ENCODE measurements at places on chromosomes 16 and 17. TPM values are rescaled to one million over a fixed set of nuclear protein-coding genes. Genes with fewer than 3 reads are reported as not detected.

DNA sequence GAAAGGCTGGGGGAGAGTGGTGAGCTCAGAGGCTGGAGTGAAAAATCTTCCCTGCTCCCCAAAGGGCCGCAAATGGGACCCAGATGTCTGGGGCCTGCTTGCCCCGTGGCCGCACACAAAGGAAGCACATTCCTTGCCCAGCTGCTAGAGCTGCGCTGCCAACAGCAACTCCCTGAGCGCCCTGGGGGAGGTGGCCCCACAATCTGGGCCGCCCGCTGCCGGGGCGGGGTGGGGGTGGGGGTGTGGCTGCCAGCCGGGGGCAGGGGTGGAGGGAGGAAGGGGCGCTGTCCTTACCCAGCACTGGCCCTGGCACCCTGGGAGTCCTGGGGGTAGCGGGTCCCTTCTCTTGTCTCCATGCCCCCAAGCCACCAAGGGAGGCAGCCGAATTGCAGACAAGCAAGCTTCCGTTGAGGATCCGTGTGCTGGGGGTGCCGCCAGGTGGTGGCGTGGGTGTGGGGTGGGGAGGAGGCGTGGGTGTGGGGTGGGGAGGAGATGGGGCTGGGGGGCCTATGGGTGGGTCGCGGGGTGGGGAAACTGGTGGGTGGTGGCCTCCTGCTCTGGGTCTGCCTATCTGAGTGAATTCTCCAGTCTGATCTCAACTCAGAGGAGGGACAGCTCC is 48.4 kb upstream of the PABPN1L start:
- DNase-seq = no peak
- H3K4me3 ChIP-seq = no peak overlapping the region
- H3K27me3 ChIP-seq = no peaks in the 10 kb centered on the region
- H3K27ac ChIP-seq = no peak overlapping the region
- no peaks in the 10 kb centered on the region for H3K36me3 ChIP-seq
- H3K4me1 ChIP-seq = peaks cover 5% of the 10 kb centered on the region

- no peak overlapping the region for H3K4me3 ChIP-seq
- peaks cover 33% of the 10 kb centered on the region for H3K27me3 ChIP-seq
- peaks cover 7% of the 10 kb centered on the region for H3K4me1 ChIP-seq
These were observed 10.1 kb upstream of the CA4 start for GRCh38 chr17:60139438-60140285.

GRCh38 chr16:78235876-78236275 is 136.4 kb downstream of the WWOX start:
- no peak overlapping the region for H3K27ac ChIP-seq
- H3K4me3 ChIP-seq = no peak overlapping the region
- H3K4me1 ChIP-seq = no peaks in the 10 kb centered on the region
- H3K36me3 ChIP-seq = no peaks in the 10 kb centered on the region
- DNase-seq = no peak
- no peaks in the 10 kb centered on the region for H3K27me3 ChIP-seq

DNA sequence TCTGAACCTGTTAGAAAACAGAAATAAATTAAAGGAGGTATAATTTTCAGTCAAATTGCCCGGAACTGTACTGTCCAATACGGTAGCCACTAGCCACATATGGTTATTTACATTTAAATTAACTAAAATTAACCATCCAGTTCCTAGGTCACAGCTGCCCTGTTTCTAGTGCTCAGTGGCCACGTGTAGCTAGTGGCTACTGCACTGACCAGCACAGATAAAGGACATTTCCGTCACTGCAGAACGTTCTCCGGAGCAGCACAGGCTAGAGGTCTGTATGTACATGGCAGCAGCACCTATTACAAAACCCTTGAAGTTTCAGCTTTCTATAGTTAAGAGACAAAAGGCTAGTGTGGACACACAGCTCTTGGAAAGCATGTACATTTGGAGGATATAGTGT is 33.7 kb downstream of the CPSF4L start:
- no peaks in the 10 kb centered on the region for H3K27me3 ChIP-seq

The PLEKHM1 gene
- total RNA-seq = 41.8 TPM

- H3K27me3 ChIP-seq = no peaks in the 10 kb centered on the region
- no peak for DNase-seq
These were observed 7.1 kb upstream of the SLC5A11 start for GRCh38 chr16:24838554-24839266.

DNA sequence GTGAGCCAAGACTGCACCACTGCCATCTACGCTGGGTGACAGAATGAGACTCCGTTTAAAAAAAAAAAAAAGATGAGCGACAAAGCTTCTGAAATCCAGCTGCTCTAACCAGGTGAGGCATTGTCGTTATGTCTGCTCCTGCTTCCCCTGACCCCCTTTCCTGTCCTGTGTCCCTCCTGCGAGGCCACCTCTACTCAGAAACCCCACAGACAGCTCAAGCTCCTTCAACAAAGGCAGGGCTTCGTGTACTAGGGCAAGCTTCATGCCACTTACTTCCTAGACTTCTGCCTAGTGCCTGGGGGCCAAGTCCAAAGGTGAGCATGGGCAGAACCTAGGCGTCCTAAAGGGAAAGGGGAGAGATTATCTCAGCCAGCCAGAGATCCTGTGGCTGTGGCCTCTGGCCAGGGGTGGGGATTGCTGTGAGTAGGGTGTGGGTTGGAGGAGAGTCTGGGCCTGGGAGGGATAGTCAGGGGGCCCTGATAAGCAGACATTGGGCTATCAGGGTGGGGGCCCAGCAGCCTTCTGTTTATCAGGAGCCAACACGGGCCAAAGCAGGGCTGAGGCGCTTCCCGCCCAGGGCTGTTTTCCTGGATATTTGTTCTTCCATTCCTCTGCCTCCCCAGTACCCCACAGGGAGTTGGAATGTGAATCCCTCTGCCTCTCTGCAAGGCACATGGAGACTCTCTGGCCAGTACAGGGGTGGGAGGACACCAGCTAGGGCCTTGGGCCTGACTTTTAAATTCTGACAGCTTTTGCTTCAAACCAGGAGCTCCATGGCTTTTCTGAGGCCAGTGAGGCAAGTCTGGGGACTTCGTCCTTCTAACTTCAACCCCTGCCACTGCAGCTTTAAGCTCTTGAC is 10.4 kb downstream of the ERAL1 start:
- no peak overlapping the region for H3K27ac ChIP-seq
- H3K4me1 ChIP-seq = no peaks in the 10 kb centered on the region
- no peaks in the 10 kb centered on the region for H3K27me3 ChIP-seq
- no peak overlapping the region for H3K4me3 ChIP-seq

- H3K4me3 ChIP-seq = no peak overlapping the region
- peaks cover 6% of the 10 kb centered on the region for H3K4me1 ChIP-seq
- H3K27ac ChIP-seq = no peak overlapping the region
- DNase-seq = no peak
These were observed 47.6 kb downstream of the CPD start for GRCh38 chr17:30426292-30426691.

The TBC1D3H gene
- not detected for total RNA-seq

The AP2B1 gene
- total RNA-seq = 167 TPM

GRCh38 chr17:83104577-83105505 is 25.4 kb downstream of the METRNL start:
- H3K27me3 ChIP-seq = no peaks in the 10 kb centered on the region
- DNase-seq = no peak
- H3K36me3 ChIP-seq = no peaks in the 10 kb centered on the region
- no peak overlapping the region for H3K27ac ChIP-seq

DNA sequence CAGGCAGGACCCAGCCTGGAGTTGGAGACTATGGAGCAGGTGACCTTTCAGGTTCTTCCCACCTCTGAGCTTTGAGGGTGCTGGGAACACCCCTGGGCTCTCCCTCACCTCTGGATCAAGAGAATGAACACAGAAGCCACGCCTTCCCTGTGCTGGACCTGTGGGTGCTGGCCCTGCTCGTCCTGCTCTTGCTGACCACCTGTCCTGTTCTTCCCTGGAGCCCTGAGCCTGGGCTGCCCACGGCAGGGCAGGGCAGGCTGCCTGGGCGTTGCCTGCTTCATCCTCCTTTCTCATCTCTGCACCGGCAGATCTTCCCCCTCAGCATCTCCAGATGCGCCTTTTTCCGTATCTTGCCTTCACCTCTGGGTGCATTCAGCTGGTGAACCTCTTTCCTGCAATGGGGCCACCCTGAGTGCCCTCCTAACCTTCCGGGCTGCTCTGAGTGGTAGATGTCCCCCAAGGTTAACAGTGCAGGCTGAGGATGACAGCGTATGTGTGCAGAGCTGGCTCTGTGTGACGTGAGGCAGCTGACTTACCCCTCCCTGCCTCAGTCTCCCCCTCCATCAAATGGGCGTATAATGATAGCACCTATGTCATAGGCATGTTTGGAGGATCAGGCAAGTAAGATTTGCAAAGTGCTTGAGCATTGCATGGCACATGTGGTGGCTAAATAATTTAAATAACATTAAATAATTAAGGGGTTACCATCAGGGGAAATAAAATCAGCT is 225.8 kb upstream of the CIBAR2 start:
- no peak overlapping the region for H3K27ac ChIP-seq
- no peaks in the 10 kb centered on the region for H3K4me1 ChIP-seq
- no peak for DNase-seq
- no peak overlapping the region for H3K4me3 ChIP-seq

DNA sequence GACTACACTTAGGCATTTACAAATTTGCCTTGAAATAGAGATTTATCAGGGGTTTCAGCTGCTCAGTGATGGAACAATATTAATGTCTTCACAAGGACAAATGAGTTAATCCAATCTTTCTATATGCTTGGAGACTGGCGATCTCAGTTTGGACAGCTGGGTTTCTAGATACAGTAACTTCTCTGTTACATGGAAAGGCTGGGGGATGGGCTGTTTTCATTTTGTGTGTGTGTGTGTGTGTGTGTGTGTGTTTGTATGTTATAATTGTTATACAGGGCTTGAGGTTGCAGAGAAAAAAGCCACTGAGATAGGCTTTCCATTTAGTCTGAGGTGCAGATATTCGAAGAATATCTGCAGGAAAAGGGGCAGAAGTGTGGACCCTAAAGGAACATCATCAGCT is 359.3 kb upstream of the SALL1 start:
- no peaks in the 10 kb centered on the region for H3K4me1 ChIP-seq
- no peaks in the 10 kb centered on the region for H3K36me3 ChIP-seq
- H3K27ac ChIP-seq = no peak overlapping the region
- DNase-seq = no peak
- no peaks in the 10 kb centered on the region for H3K27me3 ChIP-seq
- no peak overlapping the region for H3K4me3 ChIP-seq

The AXIN2 gene
- 34.5 TPM for total RNA-seq

- H3K27me3 ChIP-seq = no peaks in the 10 kb centered on the region
- DNase-seq = no peak
- peaks cover 18% of the 10 kb centered on the region for H3K4me1 ChIP-seq
- H3K36me3 ChIP-seq = no peaks in the 10 kb centered on the region
These were observed 6.6 kb upstream of the EFCAB13 start for GRCh38 chr17:47317119-47317518.

The KIF18B gene
- total RNA-seq = 1.0 TPM

DNA sequence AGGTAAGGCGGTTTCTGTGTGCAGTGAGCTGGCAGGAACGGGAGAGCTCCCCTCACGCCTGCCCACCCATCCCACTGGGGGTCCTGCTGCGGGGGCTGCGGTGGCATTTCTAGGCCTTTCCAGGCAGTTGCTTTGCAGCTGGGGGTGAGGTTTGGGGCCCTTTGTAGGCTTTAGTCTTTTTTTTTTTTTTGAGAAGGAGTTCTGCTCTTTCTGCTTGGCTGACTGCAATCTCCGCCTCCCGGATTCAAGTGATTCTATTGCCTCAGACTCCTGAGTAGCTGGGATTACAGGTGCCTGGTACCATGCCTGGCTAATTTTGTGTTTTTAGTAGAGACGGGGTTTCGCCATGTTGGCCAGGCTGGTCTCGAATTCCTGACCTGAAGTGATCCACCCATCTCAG is 11.1 kb downstream of the TSC2 start:
- no peaks in the 10 kb centered on the region for H3K27me3 ChIP-seq
- H3K36me3 ChIP-seq = no peaks in the 10 kb centered on the region
- DNase-seq = no peak
- H3K4me3 ChIP-seq = no peak overlapping the region
- H3K27ac ChIP-seq = no peak overlapping the region

DNA sequence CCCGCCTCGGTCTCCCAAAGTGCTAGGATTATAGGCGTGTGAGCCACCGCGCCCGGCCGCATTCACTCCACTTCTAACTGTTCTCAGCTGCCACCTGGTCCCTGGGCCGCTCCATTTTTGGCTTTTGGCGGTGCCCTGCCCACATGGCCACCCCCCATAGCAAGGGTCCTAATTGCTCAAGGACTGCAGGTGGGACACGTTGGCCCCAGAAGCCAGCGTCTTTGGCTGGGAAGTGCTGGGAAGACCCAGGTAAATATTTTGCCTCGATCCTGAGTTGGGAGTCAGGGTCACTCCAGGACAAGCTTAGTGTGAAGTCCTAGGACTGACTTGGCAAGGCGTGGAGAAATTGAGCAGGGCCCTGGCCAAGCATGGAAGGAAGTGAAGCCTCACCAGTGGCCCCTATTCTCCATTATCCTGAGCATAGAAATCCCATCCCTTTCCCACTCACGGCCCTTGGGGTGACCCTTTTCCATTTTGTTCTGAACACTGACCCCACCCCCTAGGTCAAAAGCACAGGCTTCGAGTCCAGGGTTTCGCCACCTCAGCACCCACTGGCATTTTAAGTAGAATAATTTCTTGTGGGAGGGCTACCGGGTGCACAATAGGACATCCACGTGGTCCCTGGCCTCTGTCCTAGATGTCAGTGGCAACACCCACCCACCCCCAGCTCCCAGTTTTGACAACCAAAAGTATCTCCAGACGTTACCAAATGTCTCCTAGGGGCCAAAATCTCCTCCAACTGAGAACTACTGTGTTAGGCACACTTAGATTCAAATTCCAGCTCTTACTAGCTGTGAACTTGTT is 5.9 kb upstream of the WDR81 start:
- DNase-seq = peak; percentile 26
- H3K36me3 ChIP-seq = no peaks in the 10 kb centered on the region
- no peaks in the 10 kb centered on the region for H3K27me3 ChIP-seq
- no peak overlapping the region for H3K4me3 ChIP-seq
- peak overlapping the region; percentile 92 for H3K27ac ChIP-seq

- H3K36me3 ChIP-seq = no peaks in the 10 kb centered on the region
- H3K27me3 ChIP-seq = no peaks in the 10 kb centered on the region
- no peak overlapping the region for H3K4me3 ChIP-seq
- no peak overlapping the region for H3K27ac ChIP-seq
These were observed 23.0 kb downstream of the VAC14 start for GRCh38 chr16:70777973-70778406.

The KCNG4 gene
- total RNA-seq = not detected

- no peak overlapping the region for H3K27ac ChIP-seq
- peaks cover 7% of the 10 kb centered on the region for H3K4me1 ChIP-seq
- H3K36me3 ChIP-seq = no peaks in the 10 kb centered on the region
- no peaks in the 10 kb centered on the region for H3K27me3 ChIP-seq
- H3K4me3 ChIP-seq = no peak overlapping the region
These were observed 1.7 kb downstream of the RAD51D start for GRCh38 chr17:35117984-35118383.
